Bronchial epithelial cell (primary cell): ENCODE measurements at places on chromosomes 2 and 18. TPM values are rescaled to one million over a fixed set of nuclear protein-coding genes. Genes with fewer than 3 reads are reported as not detected.

DNA sequence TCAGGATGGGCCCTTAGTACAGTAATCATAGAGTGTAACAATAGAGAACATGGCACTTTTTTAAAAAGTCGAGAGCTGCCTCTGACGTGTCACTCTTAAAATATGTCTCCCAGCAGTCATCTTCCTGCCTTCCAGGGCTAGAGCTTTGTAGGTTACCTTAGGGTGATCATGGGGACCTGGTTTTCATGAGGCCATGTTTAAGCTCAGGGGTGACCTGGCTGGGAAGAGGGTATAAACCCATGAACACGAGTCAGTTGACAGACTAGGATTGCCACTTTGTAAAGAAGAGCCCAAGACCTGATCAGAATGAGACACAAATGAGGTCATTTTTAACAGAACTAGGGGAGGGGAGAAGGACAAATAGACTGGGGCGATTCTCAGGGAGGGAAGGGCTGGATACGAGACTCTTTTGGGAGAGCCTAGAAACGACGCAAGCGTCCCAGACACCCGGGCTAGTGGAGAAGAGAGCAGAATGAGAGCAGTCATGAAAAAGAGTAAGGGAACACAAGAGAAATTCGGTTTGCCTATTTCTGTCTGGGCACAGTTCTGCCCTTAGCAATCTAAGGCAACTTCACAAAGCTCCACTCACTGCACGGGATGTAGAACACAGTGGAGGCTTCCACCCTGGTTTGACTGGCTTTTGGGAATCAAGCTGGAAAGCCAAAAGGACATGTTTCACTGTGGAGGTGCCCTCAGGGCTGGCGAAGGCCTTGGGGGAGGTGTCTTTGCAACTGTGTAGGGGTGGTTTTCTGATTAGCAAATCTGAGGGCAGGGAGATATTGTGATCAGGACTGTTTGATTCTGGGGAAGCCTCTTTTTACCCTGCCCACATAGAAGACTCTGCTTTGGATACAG lies 1.8 kb upstream of the RAB31 start:
- DNase-seq, result peak; percentile 53

- no peak for DNase-seq
Measured at GRCh38 chr2:43486603-43487002, 109.2 kb downstream of the THADA start.

- peak; percentile 35 for DNase-seq
Measured at GRCh38 chr2:187890690-187891089, 336.5 kb upstream of the TFPI start.

DNA sequence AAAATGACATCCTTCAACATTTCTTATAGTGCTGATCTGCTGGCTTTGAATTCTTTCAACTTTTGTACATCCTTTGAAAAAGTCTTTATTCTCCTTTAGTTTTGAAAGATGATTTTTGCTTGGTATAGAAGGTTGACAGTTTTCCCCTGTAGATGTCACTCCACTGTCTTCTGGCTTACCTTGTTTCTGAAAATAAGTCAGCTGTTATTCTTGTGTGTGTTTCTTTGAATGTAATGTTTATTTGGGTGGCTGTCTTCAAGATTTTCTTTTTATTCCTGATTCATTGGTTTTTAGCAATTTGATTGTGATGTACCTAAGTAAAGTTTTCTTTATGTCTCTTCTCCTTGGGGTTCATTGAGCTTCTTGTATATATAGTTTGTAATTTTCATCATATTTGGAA lies 47.6 kb downstream of the ACTR3 start:
- no peak for DNase-seq

DNA sequence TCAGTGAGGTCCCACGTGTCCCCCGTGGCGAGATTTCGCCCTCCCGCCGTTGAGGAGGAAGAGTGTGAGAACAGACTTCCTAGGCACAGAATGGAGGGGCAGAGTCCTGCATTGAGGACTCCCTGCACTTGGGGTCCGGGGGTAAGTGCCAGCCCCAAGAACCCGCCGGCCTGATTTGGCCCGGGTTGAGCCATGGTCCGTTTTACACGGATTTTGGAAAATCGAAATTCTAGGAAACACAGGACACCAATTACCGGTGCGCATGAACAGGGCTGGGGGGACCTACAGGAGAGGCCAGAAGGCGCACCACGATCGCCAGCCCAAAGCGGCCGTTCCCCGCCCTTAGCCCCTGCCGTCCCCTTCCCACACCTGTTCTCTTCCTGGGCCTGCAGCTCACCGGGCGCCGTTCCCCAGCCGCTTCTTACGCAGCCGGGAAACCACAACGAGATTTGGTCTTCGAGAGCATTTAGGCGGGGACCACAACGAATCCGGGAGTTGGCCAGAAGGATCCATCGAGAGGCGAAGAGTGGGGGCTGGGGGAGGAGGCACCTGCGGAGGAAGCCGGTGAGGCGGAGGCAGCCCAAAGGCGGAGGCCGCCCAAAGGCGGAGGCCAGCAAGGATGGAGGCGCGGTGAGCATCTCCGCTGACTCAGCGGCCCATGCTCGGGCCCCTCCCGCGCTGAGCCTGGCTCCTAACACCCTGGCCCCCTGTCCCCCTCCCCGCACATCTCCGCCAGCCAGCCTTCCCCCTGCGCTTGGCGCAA lies 464 bp upstream of the TLX2 start:
- no peak for DNase-seq

DNA sequence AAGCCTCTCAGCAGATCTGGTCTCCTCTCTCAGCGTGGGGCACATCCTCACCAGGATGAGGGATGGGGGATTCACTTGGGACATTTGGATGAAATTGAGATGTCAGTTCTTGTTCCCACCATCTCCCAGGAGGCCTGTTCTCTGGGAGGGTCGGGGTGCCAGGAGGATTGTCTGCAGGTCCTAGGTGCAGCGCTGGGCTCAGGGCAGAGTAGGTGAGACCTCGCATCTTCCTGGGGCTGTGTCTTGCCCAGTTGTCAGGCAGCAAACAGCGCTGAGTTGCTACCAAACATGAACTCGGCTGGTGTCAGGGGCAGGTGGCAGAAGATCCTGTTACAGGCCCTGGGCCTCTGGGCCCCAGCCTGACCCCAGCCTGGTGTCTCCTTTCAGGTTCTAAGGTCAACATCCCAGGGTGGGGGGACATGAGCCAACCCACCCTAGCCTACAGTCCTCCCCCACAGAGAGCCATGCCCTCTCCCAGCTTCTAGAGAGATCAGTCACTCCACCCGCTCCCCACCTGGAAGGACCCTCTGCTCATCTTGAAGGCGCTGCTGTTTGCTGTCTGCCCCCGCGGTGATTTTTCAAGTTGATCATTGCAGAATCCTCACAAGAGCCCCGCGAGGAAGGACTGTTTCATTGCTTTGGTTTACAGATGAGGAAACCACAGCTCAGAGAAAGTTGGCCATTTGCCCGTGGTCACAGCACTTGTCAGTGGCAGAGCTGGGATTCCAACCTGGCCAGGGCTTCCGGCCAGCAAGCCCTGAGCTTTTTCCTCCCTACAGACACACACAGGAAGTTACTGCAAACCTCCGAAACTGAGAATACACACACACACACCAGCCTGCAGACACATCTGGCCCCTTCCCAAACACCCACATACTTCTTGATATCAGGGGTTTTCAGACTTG lies 83.9 kb downstream of the STPG4 start:
- DNase-seq, result peak; percentile 14

Gene GALNT14
- 9.2 and 12.4 TPM in 2 replicates for total RNA-seq

Gene CFC1B
- total RNA-seq, result not detected in 2 replicates

Gene SERPINB2
- 50.5 and 64.6 TPM in 2 replicates for total RNA-seq

Gene TDRD15
- not detected in 2 replicates for total RNA-seq

GRCh38 chr2:187939180-187939579 lies 352.5 kb upstream of the GULP1 start:
- no peak for DNase-seq

DNA sequence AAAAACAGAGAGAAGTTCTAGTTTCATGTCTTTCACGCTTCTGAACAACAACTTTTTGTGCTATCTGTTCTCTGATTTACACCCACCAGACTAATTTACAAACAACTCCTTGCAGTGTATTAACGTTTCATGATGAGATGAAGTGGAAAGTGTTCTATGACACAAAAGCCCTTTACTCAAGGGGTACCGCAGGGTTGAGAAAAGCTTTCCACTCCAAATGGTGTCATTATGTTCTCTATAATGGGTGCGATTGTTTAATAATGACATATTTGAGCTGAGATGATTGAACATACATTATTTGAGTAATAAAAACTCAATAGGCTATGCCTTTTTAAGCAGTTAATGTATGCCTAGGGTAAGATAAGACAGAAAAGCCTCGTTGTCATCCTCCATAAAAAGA lies 76.3 kb downstream of the ACTR3 start:
- no peak for DNase-seq

DNA sequence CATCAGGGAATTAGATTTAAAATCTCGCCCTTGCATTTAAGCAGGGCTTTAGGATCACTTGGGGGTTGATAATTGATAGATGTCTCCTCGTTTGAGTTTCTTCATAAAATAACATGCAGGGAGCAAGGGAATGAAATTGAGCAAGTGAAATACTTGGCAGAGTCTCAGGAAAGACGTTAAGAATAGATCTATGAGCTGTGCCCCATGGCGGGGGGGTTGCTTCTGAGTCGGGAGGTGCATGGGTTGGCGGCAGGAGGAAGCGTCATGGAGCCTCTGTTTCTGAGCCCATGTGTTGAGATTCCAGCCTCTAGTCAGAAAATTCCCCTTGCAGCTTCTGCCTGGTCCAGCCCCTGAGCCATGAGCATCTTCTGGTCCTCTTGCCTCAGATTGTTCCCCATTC lies 82.0 kb downstream of the APOB start:
- no peak for DNase-seq

DNA sequence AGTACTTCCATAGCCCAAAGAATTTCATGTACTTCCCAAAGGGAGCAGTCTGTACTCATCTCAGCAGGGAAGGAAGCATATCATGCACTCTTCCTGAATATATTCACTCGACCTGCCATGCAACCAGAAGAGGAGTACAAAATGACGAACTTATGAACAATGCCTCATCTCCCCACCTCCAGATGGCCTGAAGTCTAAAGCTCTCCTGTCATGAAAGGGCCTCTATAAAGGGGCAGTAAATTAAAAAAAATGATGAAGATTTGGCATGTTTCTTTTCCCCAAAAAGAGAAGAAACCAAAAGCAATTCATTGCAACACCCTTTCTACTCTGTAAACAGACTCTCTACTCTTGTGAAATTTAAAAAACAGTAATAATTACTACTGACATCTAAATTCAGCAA lies 1601.1 kb downstream of the LRP1B start:
- no peak for DNase-seq

Gene LRRC30
- not detected in 2 replicates for total RNA-seq

Gene DCC
- not detected in 2 replicates for total RNA-seq

Gene ACOXL
- not detected in 2 replicates for total RNA-seq

DNA sequence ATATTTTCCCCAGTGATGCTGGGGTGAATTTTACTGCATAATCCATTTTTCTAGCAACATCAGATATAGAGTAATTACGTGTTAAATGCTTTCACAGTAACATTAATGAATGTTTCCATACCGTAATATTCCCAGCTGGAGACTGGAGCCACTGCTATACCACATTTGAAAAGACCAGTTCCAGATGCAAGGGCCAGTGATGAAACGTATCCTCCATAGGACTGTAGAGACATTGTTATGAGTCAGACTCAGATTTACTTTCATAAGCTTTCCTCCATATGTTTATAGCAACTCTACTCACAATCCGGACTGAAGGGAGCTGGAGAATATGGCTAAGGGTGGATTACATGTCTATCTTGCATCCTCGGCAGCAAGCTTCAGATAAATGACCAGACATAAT lies 22.7 kb upstream of the GCG start:
- no peak for DNase-seq

DNA sequence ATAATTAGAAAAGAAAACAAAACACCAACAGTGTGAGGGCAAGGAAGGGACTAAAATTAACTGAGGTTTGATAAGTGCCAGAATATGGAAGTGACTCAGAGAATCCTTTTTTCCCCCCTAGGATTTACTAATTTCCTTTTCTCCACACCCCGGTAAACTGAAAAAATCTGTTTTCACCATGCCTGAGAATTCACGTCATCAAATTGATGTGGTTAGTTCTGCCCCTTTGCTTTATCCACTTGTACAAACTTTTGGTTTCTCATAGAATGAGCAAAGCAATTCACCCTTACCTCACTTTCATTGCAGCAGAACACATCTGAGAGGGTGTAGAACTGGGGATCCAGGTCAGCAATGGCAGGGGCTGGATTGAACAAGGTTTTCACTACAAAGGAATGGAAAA lies 57.8 kb downstream of the RBKS start:
- peak; percentile 68 for DNase-seq

DNA sequence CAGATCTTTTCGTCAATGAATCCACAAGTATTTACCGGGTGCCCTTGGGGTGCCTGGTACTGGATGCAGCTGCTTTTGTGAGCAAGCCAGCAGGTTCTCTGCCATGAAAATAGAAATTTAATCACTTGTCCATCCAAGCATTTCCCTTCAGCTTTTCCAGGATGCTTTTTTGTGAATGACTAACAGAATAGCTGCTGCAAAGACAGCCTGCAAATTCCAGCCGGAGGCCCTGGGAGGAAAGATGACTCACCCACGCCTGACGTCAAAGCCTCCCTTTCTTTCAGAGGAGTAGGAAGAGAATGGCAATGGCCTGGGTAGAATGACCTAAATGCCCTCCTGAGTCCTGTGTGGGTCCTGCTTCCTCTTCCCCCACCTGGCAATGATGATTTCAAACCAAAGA lies 111.9 kb downstream of the AP1S3 start:
- DNase-seq, result peak; percentile 95

DNA sequence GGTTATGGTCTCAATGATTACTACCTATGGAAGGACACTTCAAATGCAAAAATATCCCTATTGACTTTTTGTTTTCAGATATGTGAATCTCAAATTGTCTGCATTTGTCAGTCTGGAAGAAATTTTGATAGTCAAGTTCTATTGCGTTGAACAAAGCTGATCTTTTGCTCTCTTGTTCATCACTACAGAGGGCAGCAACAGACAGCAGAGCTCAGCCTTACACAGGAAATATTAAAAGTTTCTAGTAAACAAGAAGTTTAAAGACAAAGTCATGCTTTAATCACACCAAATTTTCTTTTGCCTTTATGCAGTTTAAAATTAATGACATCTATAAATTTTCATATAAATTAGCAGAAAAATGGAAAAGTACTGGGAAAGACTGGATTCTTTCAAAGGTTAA lies 617.5 kb downstream of the NR4A2 start:
- no peak for DNase-seq

GRCh38 chr2:105610576-105611332 lies 134.0 kb upstream of the NCK2 start:
- DNase-seq, result peak; percentile 27

DNA sequence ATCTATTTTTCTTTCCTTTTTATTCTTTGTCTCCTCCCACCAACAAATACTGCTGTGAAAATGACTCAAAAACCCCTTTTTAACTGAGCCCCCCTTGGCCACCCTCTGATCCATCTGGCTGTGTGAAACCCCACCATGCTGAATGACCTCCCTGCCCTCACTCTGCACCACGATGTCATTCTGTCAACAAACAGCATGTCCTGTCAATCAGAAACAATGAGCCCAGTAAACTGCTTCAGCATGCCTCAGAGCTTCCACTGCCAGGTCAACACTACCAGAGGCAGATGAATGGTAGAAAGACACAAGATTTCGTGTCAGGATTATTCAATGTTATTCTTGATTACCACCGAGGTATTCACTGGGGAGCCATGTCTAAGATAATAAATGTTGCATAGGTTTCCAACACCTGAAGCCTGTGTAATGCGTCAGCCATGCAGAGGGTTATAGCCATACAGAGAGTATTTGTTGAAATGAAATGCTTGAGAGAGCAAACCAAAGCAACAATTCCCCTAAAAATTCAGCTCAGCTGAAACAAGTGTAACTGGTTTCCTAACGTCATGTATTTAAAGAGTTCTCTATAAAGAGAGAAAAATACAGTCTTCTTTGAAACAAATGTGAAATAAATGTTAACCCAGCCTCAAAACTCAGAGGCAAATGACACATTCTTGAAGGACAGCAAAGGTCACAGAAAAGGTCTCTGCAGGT lies 76.7 kb downstream of the LRP2 start:
- no peak for DNase-seq
